Activated T-cell treated with anti-CD3 and anti-CD28 coated beads for 1 hour (primary cell): ENCODE measurements at places on chromosomes 16 and 17.

DNA sequence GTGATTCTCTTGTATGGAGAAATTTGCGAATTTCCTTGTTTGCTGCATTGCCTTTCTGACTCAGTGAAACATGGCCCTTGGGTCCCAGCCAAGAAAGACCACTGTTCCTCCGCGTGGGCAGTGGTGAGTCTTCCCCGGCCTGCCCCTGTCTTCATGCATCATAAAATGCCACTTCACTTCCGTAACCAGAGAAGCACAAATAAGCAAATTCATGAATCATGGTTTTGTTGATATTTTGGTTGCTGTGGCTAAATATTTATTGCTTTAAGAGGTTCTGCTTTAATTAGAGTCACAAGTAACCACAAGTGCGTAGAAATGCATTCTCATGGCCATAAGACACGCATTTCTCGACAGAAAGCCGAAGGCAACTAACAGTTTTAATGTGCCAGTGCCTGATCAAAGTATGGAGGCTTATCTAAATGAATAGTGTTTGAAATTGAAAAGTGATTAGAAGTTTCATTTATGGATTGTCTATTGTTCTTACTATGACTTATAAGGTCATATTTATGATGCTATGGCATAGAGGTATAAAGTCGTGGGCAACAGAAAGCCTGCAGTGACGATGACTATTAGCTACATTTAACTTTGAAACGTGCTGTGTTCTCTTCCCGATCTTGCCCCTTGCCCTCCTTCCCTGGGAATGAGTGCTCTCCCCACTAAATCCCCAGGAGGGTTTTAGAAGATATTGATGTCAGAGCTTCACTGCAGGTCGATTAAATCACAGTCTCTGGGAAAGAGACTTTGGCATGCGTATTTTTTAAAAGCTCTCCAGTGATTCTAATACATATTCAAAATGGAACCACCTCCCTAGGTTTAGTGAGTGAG is 76.0 kb downstream of the WIPI1 start:
- no peak for DNase-seq

- DNase-seq, result no peak
Measured at GRCh38 chr17:75525806-75526554, 483 bp downstream of the LLGL2 start.

DNA sequence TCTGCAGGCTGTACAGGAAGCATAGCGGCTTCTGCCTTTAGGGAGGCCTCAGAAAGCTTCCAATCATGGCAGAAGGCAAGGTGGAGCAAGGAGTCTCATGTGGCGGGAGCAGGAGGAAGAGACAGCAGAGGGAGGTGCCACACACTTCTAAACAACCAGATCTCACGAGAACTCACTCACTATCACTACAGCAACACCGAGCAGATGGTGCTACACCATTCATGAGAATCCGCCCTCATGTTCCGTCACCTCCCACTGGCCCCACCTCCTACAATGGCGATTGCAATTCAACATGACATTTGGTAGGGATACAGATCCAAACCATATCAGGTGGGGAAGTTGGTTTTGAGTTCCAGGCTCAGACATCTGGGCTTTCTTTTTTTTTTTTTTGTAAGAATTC is 31.9 kb upstream of the NUDT7 start:
- DNase-seq, result no peak

GRCh38 chr17:53724726-53725125 is 98.0 kb upstream of the KIF2B start:
- DNase-seq, result no peak

DNA sequence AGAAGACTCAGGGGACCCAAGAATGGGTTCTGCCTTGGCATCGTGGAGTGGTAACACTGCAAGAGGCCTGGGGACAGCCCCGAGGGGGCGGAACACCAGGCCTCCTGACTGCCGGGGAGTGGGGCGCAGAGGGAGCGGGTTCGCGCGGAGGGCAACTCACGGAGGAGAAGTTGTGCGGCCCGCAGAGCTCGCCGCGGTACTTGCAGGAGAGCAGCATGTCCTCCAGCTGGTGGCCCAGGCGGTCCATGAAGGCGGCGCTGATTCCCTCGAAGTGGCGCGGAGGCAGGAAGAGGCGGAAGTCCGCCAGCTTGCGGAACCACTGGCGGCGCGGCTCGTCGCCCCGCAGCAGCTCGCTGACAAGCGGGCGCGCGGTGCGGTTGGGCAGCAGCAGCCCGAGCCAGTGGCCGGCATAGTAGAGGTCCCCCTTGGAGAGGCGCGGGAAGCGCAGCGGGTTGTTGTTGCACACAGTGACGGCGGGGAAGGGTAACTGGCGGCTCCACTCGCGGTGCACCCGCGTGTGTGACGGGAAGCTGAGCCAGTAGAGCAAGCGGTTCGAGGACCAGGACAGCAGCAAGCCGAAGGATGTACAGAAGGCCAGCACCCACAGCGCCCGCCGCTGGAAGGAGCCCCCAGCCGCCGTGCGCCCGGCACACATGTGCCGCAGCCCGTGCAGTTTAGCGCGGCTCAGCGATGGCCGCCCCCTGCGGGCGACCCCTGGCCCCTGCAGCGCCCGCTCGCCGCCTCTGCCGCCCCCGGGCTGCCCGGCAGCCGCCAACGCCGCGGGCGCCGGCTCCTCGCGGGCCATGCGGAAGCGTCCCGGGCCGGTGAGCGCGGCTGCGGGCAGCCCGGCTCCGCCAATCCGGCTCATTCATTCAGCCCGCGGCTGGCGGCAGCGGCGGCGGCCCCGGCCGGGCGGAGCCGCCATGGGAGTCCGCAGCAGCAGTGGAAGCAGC is 1.6 kb downstream of the ASIC2 start:
- DNase-seq, result no peak

GRCh38 chr16:29835926-29836325 is 15.7 kb downstream of the MVP start:
- no peak for DNase-seq

DNA sequence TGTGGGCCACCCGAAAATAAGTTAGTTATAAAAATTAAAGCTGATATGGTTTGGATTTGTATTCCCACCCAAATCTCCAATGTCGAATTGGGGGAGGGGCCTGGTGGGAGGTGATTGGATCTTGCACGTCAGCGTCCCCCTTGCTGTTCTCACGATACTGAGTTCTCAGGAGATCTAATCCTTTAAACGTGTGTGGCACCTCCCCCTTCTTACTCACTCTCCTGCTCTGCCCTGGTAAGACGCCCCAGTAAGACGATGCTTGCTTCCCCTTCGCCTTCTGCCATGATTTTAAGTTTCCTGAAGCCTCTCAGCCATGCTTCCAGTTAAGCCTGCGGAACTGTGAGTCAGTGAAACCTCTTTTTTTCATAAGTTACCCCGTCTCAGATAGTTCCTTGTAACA is 35.4 kb downstream of the SYCE1L start:
- no peak for DNase-seq

DNA sequence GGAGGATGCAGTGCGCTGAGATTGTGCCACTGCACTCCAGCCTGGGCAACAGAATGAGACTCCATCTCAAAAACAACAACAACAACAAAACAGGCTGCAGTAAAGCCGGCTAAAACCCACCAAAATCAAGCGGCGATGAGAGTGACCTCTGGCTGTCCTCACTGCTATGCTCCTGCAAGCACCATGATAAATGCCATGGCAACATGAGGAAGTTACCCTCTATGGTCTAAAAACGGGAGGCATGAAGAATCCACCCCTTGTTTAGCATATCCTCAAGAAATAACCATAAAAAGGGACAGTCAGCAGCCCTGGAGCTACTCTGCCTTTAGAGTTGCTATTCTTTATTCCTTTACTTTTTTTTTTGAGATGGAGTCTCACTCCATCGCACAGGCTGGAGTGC is 8.4 kb upstream of the LGALS3BP start:
- no peak for DNase-seq

- DNase-seq, result no peak
Measured at GRCh38 chr17:76331083-76331482, 22.6 kb downstream of the PRPSAP1 start.

- no peak for DNase-seq
Measured at GRCh38 chr16:3715430-3715829, 1.9 kb downstream of the TRAP1 start.

DNA sequence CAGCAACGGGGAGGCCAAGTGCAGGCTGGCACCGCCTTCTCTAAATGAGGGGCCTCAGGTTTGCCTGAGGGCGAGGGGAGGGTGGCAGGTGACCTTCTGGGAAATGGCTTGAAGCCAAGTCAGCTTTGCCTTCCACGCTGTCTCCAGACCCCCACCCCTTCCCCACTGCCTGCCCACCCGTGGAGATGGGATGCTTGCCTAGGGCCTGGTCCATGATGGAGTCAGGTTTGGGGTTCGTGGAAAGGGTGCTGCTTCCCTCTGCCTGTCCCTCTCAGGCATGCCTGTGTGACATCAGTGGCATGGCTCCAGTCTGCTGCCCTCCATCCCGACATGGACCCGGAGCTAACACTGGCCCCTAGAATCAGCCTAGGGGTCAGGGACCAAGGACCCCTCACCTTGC is 18.5 kb downstream of the NGFR start:
- DNase-seq, result no peak

DNA sequence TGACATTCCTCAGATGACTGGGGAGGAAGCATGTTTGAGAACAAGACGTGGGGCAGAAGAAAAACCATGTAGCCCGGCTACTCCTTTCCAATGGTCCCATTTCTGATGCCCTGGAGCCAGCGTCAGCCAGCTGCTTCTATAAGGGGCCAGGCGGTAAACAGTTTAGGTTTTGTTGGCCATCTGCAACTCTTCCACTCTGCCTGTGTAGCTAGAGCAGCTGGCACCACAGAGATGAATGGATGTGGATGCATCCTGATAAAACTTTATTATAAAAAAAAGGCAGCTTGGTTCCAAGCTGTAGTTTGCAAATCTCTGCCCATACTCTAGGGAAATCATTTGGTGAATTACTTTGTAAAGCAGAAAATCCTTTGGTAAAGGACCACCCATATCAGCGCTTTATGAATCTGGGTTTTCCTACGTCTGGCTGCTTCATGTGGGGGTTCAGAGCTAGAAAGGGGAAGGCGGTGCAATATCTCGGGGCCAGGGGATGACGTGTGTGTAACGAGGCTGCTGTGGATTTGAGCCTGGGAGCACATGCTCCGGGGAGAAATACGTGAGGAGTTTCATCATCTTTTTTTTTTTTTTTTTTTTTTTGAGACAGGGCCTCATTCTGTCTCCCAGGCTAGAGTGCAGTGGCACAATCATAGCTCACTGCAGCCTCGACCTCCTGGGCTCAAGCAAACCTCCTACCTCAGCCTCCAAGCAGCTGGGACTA is 3.4 kb upstream of the SRL start:
- no peak for DNase-seq

GRCh38 chr16:66240088-66240487 is 126.4 kb upstream of the CDH5 start:
- DNase-seq, result no peak

DNA sequence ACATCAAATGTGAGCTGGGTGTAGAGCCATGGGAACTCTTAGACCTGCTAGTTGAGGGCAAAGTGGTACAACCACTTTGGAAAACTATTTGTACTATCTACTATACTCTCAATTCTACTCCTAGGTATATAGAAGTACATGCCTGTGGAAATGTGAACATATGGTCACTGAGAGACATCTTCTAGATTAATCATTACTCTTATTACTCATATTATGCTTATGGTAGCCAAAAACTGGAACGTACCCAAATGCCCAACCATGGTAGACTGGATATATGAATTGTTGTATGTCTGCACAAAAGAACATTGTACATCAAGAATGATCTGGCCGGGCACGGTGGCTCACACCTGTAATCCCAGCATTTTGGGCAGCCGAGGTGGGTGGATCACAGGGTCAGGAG is 2.7 kb downstream of the WDR45B start:
- no peak for DNase-seq

- no peak for DNase-seq
Measured at GRCh38 chr16:83923581-83924365, 24.9 kb downstream of the MLYCD start.

- DNase-seq, result no peak
Measured at GRCh38 chr16:87828907-87829621, 40.2 kb downstream of the SLC7A5 start.

GRCh38 chr17:77544347-77545110 is 403.8 kb downstream of the SEC14L1 start:
- DNase-seq, result no peak

DNA sequence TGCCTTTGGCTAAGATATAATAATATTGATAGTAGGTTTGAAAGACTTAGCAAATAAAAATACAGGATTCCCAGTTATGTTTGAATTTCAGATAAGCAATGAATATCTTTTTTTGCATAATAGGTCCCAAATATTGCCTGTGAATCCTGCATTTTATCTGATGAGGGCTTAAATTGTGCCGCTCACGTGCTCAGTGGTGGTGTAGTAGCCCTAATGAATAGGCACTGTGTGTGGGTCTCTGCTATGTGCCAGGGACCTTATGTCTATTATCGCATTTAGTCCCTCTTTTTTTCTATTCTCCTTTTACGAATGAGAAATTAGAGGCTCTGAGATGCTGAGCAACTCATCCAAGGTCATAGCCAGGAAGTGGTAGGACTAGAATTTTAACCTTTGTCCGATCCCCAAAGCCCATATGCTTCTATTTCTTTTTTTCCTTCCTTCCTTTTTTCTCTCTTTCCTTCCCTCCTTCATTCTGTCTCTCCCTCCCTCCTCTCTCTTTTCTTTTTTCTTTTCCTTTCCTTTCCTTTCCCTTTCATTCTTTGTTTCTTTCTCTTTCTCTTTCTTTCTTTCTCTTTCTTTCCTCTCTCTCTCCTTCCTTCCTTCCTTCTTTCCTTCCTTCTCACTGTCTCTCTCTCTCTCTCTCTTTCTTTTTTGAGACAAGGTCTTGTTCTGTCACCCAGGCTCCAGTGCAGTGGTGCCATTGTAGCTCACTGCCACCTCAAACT is 47.2 kb downstream of the RGS9 start:
- DNase-seq, result no peak

- DNase-seq, result no peak
Measured at GRCh38 chr17:78544881-78545755, 32.1 kb downstream of the DNAH17 start.

GRCh38 chr17:48564188-48565021 is 13.7 kb downstream of the HOXB4 start:
- DNase-seq, result no peak

- DNase-seq, result no peak
Measured at GRCh38 chr17:81043725-81044427, 8.9 kb downstream of the BAIAP2 start.

GRCh38 chr17:40095944-40096791 is 4.2 kb downstream of the NR1D1 start:
- DNase-seq, result peak; percentile 56

DNA sequence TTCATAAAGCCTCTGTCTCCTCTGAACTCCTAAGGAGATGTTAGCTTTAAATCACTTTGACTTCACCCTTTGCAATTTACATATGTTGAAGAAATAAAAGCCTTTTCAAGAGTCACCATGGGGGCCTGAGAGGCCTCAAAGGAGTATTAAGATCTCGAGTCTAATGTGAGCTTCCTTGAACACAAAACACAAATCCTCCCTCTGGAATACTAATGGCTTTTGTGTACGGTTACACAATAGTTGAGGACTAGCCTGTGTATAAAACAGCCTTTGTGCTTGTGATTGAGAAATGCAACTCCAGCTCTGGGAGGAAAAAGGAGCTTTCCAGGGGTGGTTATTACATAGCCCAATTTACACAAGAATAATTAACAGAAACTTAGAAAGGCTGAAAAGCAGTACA is 1140.2 kb downstream of the CDH11 start:
- no peak for DNase-seq

GRCh38 chr16:54363766-54364165 is 77.2 kb upstream of the IRX3 start:
- DNase-seq, result no peak

GRCh38 chr17:5583426-5584382 is 605 bp downstream of the NLRP1 start:
- DNase-seq, result no peak

- no peak for DNase-seq
Measured at GRCh38 chr16:9072806-9073341, 18.6 kb upstream of the HAPSTR1 start.

GRCh38 chr17:28147017-28147416 is 104.5 kb downstream of the NLK start:
- DNase-seq, result no peak
